ENCODE measurements at places on chromosomes 3 and 15.

DNA sequence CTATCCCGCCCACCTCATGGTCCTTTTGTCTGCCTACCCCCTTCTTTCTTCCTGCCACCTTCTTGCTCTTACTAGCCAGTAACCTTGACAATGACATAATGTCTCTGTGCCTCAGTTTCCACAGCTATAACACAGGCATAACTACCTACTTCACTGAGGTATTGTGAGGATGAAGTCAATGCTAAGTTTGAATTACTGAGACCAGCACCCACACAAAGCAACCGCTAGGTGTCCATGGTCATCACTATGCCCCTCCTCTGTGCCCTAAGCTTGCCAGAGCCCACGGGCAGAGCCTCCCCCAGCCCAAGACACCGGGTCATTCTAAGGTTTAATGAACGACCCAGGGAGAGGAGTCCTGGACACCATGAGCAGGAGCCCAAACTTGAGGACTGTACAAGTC is 101.6 kb downstream of the OXNAD1 start:
- no peak for DNase-seq

DNA sequence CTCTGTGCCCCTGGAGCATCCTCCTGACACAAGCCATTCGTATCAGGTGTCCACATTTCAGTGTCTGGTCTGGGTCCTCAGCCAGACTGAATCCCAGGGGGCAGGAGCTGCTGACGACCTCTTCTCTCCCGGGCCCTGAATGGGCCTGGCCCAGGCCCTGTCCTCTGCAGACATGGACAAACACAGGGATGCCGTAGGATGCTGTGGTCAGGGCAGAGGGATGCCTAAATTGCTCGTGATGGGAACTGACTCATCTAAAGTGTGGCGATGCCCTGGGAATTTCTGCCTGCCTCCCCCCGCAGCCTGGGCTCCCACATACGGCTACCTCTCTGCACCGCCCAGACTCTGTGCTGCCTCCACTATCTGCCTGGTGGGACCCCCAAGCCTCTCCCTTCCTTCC is 58.5 kb upstream of the CTSH start:
- DNase-seq: no peak

- no peak for DNase-seq
Measured at GRCh38 chr15:41048852-41049251, 67.2 kb downstream of the INO80 start.

GRCh38 chr3:46939578-46940445 is 36.7 kb downstream of the CCDC12 start:
- DNase-seq: no peak

GRCh38 chr3:138241061-138241460 is 54.0 kb downstream of the ARMC8 start:
- DNase-seq: no peak

GRCh38 chr15:99574502-99574901 is 8.7 kb downstream of the MEF2A start:
- DNase-seq: no peak

GRCh38 chr15:90059208-90059985 is 42.9 kb downstream of the IDH2 start:
- no peak for DNase-seq

GRCh38 chr3:110869736-110870135 is 201.9 kb upstream of the NECTIN3 start:
- DNase-seq: no peak

GRCh38 chr15:52021892-52022540 is 3.0 kb downstream of the MAPK6 start:
- no peak for DNase-seq

- no peak for DNase-seq
Measured at GRCh38 chr15:48025118-48025517, 95.7 kb upstream of the SLC24A5 start.

DNA sequence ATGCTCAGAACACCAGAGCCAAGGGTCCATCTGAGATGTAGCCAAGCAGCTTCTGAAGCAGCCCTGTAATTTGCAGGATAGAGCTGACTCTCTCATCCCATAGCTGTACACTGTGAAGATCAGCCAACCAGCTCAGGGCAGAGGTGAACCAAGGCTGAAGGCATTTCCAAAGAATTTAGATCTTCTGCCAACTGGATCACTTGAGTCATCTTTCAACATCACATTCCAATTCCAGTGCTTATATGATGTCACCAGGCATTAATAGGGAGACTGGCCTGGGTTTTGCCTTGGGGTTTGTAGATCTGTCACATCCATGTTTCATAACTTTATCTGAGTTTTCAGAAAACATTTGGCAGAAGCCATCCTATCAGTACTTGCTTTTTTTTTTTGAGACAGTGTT is 98.2 kb downstream of the NR2F2 start:
- DNase-seq: no peak
